Upper lobe of right lung (tissue), 1 donor: ENCODE measurements at places on chromosomes 2 and 18. TPM values are rescaled to one million over a fixed set of nuclear protein-coding genes. Genes with fewer than 3 reads are reported as not detected.

GRCh38 chr2:181776336-181776735 lies 96.0 kb upstream of the NEUROD1 start:
- DNase-seq: no peak

GRCh38 chr18:58625839-58626238 lies 3.1 kb downstream of the ALPK2 start:
- DNase-seq: no peak

GRCh38 chr18:4276953-4277585 lies 178.0 kb downstream of the DLGAP1 start:
- DNase-seq: no peak

DNA sequence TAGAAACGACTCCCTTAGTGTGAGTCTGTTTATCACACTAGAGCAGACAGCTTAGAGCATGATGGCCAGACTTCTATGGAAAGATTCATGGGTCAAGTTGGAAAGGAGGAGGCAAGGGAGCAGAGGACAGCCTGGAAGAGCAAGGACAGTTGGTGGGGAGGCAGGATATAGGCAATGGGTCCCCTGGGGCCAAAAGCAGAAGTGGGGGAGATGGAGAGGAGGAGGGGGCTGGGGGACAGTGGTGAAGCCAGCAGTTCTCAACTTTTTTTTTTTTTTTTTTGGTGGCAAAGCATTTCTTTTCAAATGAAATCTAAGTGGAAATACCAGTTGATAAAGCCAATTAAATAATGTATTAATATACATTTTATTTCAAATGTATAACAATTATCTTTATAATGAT lies 197.9 kb downstream of the HRH4 start:
- DNase-seq: no peak

GRCh38 chr18:26637324-26637723 lies 89.0 kb upstream of the KCTD1 start:
- DNase-seq: no peak

GRCh38 chr2:150341982-150342680 lies 145.3 kb downstream of the RND3 start:
- no peak for DNase-seq

DNA sequence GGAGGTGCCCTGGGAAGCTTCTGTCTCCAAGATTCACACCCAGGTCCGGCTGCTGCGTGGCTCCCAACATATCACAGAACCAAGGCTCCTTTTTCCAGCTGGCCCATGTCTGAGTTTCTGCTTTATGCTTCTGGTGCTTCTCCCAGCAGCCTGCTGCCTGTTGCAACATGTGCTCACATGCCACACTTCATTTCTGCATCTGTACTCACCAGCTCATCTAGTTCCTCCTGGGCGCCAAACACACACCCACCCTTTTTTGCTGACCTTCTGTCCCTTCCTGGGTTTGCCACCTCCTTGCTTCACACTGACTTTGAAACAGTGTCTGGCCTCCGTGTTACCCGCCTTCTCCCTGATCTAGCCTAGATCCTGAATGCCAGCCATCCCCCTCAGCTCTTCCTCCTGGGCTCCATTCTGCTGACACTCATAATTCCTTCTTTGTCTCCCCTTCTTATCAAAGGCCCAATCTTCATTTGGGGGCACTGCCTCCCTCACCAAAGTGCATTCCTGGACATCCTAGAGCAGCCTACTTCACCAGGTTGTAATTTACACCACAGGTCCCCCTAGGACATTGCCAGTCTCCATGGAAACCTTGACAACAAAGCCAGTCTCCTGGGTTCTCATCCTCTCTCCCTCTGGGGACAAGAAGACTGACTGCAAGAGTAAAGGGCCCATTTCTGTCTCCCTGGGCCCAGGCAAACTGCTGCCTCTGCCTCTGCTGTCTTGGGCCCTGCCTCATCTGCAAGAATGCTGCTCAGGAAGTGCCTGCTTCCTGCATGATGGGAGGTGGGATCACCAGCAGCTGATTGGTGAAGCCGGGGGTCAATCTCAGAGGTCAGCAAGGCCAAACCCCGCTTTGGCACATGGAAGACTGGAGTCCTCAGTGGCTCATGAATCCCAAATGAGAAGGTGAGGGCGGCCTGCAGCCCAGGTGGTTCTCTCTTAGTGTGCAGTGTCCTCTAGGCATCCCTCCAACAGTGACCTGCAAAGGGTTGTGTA lies 13.9 kb upstream of the PROM2 start:
- DNase-seq: no peak

- DNase-seq: peak; percentile 38
Observed at GRCh38 chr18:79612291-79613108, 67.1 kb upstream of the CTDP1 start.

DNA sequence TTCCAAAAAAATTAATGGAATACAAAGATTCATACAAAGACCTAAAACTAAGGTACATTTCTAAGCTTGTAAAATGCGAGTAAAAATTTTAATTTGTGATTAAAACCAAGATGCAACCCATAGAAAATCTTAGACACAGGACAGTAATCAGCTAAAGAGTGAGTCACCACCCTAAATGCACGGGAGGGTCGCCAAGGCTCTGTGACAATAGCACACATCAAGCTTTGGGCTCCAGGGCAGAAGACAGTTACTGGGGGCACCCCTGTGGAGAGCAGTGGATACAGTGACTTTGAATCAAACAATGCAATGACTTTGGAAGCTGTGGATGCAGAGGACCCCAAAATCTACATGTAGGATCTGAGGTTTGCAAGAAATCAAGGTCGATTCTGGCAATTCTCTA lies 7.5 kb downstream of the FLACC1 start:
- DNase-seq: no peak

The ALPP gene
- 9.5 TPM for total RNA-seq

The CHRNG gene
- not detected for total RNA-seq
